HEK293T (cell line): ENCODE measurements at places on chromosomes 3 and 15.

- no peak for DNase-seq
These were observed 34.5 kb downstream of the MGLL start for GRCh38 chr3:127787571-127788365.

GRCh38 chr3:165641569-165642310 is 195.5 kb downstream of the BCHE start:
- no peak for DNase-seq

DNA sequence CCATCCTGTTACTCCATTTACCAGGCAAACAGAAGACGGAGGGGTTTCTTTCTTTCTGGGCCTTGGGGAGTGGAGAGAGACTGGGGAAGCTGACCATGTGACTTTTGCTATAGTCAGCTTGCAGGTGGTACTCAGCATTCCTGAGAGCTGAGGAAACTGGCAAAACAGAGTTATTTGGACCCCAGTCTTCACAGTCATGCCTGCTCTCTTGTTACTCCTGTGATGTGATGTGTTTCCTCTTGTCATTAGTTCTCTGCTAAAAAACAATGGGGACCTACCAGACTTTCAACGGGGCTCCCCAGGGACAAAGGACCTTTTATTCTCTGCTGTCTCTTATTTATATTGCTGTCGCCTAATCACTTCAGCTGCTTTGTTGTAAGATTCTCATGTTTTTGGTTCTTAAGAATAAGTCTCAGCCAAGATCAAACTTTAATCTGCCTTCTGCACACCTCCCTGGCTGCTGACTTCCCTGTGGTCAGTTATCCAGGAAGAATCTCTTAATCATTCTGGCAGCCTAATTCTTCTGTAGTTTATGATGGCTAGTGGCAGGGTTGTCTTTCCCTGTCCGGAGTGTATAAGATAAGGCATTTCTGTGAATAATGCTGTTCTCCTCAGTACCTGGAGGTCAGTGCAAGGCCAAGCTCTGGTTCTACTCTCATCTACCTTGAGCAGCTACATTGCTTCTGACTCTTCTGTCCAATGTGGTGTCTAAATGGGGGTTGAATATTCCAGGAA is 8.8 kb downstream of the STARD9 start:
- no peak for DNase-seq

- DNase-seq = no peak
These were observed 349.8 kb upstream of the TPRG1 start for GRCh38 chr3:188822004-188822403.

GRCh38 chr3:161149529-161149928 is 44.4 kb upstream of the B3GALNT1 start:
- no peak for DNase-seq

GRCh38 chr3:127263586-127264231 is 24.1 kb downstream of the PRR20G start:
- DNase-seq = no peak

DNA sequence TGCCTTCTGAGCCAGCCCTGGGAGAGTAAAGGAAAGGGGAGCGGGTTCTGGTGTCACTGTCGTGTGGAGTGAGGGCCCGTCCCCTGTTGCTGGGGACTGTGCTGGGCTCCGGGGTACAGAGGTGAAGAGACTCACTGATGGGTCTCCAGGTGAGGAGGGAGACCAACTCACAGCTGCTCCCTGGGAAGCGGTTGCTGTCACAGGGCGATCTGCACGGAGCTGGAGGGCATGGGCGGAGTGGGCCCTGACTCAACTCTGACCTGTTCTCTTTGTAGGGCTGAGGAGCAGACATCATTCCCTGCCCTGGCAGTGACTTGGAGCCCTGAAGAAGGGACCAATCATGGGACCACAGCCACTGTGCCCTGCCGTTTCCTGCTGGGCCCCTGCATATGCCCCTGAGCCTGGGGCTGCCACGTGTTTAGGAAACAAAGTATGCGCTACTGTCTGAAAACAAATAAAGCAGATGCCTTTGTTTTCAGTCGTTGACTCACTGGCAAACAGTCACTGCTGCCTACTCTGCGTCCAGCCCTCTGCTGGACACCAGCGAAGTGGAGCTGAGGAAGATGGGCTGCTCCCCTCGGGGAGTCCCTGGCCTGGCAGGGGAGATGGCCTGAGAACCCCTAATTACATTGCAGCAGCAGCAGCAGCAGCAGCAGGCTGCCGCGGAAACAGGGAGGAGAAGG is 22.9 kb upstream of the PLXNA1 start:
- no peak for DNase-seq
